Cardiac muscle cell (in vitro differentiated cells and primary cell): ENCODE measurements at places on chromosomes 3 and 15.

DNA sequence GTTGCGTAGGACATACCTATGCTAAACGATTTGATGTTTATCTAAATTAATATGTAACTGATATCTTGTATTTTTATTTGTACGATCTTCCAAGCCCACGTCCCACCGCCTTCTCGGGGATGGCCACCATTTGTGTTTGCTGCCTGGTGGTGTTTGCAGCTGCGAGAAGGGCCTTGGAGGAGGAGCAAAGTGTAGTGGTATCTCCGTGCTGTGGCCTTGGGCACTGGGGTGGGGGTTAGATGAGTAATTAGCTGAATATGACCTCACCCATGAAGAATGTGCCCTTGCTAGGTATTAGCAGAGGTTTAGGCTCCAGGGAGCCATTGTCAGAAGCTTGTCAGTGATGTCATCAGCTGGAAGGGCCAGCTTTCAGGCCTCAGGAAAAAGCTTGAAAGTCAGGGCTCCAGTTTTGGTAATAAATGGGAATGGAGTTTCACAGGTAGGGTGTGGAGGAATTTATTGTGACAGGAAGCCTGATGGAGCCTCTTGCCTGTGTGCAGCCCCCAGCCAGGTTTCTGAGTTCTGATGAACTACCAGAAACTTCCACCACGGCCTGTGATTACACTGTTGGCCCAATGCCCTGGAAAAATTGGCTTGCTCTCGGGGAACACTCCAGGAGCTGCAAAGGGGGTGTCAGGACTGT is 41.0 kb downstream of the FLNB start:
- peak; percentile 84 for DNase-seq

DNA sequence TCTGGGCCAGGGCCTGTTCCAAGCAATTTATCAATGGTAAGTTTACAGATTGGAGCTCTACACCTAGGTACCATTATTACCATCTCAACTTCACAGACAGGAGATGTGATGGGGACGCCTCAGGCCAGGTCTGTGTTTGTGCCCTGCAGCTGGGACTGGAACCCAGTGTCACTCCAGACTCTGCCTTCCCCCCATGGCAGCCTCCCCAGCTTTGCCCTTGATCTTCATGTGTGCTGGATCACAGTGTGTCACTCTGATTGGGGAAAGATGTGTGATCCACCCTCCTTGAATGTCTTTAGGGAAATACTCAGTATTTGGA is 59.6 kb downstream of the MGLL start:
- no peak for DNase-seq

DNA sequence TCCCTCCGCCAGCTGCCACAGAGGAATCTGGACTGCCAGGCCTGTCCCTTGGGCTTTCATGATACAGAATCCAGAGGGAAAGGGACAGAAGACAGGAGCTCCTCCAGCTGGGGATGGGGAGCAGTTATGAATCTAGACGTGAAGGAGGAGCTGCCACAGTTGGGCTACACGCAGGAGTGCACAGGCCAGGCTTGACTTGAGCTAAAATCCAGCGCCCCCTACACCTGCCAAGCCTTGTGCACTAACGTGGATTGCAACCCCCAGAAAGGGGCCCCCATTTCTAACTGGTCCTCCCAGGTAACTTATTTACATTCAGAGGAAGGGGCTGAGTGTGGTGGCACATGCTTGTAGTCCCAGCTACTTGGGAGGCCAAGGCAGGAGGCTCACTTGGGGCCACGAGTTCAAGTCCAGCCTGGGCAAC is 14.3 kb downstream of the KLHL6 start:
- no peak for DNase-seq

GRCh38 chr3:157063926-157064325 is 96.0 kb downstream of the CCNL1 start:
- DNase-seq, result peak; percentile 37

DNA sequence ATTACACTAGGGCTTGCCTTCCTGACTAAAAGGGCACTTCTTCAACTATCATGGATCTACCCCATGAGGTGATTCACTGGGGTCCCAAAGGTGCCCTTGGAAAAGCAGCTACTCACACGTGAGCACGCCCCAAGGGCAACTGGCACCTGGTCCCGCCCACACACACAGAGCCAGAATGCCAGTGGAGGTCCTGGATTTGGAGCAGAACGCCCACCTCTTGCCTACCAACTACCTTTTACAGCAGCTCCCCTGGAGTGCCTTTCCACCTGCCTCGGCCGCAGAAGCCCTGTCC is 1.8 kb upstream of the CTDSPL start:
- no peak for DNase-seq

GRCh38 chr15:78157203-78157602 is 8.0 kb downstream of the IDH3A start:
- DNase-seq, result no peak

DNA sequence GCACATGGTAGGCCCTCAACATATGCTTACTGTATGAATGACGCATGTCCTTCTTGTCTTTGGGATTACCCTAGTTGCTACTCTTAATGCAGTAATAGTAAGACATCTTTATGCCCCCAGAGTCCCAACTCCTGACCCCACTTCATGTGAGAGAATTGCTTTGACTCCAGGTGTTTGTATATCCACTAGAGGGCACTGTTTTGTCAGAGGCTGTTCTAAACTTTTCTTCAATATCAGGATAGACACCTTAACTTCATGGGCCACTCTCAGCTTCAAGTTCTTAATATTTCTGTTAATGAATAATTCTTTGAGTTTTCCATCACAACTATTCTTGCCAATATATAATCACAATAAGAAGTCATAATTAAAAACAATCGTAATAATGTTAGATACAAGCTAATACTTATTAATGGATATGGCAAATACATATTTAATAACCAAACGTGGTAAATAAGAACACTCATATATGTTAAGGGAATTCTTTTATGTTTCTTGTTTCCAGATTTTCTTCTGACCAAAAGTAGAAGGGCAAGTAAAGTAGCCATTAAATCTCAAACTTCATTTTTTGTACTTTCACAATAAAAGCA is 337.2 kb upstream of the DNAJC19 start:
- DNase-seq, result peak; percentile 24

GRCh38 chr15:42036112-42036905 is 15.5 kb upstream of the PLA2G4E start:
- DNase-seq, result no peak

GRCh38 chr15:68372291-68372811 is 59.6 kb downstream of the ITGA11 start:
- peak; percentile 35 for DNase-seq

DNA sequence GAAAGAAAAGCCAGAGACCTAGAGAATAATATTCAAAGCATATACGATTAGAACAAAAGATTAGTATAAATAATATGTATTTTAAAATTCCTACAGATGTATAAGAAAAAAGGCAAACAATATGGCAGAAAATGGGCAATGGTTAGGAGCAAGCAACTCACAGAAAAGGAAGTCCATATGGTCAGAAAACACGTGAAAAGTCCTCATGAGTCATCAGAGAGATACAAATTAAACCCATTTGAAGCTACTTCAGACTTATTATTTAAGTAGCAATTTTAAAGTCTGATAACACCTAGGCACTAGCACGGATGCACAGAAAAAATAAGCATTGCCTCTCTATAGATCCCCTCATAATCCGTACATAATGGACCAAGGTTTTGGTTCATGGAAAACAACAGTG is 25.6 kb downstream of the SLC7A14 start:
- DNase-seq, result no peak

- no peak for DNase-seq
Observed at GRCh38 chr15:56247266-56247665, 3.6 kb upstream of the RFX7 start.

DNA sequence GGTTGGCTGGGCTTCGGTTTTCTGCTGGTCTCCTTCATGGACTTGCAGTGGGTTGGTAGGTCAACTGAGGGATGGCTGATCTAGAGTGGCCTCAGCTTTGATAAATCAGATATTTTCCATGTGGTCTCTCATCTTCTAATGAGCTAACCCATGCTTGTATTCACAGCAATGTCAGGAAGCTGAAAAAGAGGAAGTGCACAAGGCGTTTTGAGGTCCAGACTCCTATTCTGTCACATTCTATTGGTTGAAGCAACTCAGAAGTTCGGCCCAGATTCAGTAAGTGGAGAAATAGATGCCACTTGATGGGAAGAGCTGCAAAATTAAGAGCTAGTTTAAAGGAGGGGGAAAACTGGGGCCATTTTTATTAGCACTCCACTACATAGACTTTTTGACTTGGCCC is 361.2 kb downstream of the DIPK2A start:
- no peak for DNase-seq

DNA sequence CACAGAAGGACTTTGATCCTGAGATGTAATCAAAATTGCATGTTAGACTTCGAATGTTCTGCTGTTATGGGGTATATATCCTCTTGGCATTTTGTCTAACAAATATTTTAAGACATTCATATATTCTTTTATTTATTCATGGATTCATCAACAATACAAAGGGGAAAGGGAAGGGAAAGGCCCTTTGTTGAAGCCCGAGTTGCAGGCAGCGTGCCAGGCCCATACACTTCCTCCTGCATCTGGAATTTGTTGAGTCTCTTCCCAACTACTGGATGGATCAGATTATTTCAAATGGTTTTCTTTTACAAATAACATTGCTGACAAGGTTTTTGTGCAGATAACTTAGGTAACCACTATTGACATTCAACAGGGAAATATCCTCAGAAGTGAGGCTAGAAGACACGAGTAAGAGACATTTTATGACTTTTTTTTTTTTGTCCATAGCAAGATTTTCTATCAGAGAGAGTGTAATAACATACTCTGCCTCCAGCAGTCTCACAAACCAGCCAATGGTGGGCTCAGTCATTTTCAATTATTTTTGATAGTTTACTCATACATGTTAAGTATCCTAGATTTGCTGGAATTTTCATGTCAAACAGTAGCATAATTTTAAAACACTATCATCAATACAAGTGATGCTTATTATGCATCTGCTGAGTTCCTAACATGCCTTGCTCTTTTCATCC is 94.3 kb downstream of the RPL39L start:
- DNase-seq, result peak; percentile 59

GRCh38 chr3:60998858-60999257 is 252.4 kb downstream of the FHIT start:
- DNase-seq, result no peak

DNA sequence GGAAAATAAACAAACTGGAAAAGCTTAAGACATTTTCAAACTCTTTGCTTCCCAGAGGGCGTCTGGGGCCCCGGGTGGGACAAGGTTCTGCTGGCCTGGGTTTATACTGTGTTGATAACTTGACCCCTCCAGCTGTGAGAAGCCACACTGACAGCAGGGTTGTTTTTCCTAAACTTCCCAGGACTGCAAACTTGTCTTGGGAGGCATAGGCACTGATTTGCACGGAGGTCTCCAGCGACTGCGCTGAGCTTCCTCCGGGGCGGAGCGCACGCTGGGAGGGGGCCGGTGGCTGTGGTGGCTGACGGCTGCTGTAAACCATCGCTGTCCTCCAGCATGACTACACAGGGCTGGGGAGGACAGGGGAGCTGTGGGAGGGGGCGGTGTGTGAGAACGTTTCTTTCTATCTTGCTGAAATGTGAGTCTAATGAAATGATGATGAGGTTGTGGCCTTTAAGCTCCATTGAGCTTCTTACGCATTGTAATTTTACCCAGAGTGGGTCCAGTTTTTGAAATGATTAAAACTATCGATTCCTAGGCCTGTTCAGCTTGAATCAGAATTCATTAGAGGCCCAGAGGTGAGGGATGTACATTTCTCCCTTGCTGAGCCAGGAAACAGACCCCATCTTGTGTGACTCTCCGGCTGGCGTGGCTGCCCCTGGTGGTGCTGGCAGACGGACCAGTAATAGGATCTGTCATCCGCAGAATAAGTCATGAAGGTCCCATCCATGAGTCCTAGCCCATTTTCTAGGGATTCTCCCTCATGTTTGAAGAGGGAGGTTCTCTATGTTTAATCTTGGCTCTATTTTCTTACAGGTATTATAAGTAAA is 40.5 kb upstream of the VPS8 start:
- no peak for DNase-seq

GRCh38 chr3:35648347-35648746 is 9.0 kb downstream of the ARPP21 start:
- DNase-seq, result peak; percentile 40

- DNase-seq, result no peak
Observed at GRCh38 chr3:114542359-114542758, 248.5 kb downstream of the TIGIT start.
